ENCODE measurements at places on chromosomes 2 and 18.

DNA sequence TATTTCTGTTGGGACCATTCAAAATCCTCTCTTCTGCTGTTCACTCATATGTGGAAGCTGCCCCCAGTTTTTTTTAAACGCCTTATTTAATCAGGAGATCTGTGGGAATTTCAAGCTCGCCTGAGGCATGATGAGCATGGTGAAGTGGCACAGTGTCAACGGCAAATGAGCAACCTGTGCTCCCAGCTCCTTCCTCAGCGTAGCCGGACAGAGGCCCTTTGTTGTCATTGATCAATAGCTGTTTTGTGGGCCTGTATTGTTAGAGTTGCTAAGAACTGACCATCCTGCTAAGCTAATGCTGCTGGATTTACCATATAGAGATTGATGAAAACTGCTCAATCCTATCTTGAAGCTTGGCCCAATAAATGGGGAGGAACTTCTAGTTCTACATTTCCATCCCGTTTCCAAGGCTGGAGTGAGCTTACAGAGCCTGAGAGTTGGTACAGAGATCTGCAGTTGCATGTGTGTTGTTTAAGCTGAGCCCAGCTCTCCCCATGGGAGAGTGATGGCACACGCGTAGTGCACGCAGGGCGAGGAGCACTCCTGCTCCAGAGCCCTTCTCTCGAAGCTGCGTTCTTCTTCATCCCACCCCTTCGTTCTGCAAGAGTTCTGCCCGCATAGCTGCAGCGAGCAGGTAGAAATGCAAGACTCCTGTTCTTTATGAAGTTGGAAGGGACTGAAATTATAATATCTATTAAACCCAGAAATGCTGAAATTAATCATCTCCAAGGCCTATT lies 108.8 kb downstream of the RTN4 start:
- DNase-seq = no peak

- no peak for DNase-seq
Measured at GRCh38 chr2:239460780-239461179, 60.0 kb upstream of the HDAC4 start.

- peak; percentile 48 for DNase-seq
Measured at GRCh38 chr18:9575558-9575957, 38.8 kb downstream of the PPP4R1 start.

DNA sequence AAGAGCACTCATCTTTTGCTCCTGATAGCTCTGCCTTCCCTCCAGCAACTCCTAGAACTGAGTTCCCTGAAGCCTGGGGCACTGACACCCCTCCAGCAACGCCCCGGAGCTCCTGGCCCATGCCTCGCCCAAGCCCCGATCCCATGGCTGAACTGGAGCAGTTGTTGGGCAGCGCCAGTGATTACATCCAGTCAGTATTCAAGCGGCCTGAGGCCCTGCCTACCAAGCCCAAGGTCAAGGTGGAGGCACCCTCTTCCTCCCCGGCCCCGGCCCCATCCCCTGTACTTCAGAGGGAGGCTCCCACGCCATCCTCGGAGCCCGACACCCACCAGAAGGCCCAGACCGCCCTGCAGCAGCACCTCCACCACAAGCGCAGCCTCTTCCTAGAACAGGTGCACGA lies 62.4 kb downstream of the TET3 start:
- DNase-seq = no peak

DNA sequence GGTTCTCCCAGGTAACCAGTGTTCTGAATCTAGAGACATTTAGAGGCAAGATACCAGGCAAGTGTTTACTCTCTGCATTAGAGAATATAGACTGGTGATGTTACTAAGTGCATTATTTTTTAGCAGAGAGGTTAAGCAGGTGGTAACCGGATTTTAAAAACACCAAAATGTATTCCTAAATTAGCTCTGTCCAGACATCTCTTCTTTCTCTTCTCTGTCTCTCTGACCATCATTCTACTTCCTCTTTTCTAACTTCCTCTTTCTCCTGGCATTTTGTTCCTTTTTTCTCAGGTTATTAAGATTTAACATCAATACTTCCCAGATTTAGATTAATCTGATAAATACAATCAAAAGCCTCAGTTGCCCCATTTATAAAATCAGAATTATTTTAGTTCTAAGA lies 31.7 kb upstream of the DYNC1I2 start:
- DNase-seq = no peak

DNA sequence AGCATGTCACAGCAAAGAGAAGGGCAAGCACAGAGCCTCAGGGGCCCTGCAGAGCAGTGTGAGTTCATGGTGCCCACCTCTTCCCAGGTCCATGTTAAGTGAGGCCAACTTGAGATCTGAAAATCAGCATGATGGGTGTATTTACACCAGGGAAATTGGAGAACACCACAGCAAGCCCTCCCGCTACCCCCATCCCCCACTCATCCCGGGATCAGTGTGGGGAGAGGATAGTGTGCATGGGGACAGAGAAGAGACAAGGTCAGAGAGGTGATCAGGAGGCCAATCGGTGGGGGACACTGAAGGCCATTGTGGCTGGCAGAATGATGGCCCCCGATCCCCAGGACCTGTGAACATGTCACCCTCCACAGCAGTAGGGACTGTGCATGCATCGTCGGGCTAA lies 54.7 kb downstream of the PTGR3 start:
- DNase-seq = no peak

DNA sequence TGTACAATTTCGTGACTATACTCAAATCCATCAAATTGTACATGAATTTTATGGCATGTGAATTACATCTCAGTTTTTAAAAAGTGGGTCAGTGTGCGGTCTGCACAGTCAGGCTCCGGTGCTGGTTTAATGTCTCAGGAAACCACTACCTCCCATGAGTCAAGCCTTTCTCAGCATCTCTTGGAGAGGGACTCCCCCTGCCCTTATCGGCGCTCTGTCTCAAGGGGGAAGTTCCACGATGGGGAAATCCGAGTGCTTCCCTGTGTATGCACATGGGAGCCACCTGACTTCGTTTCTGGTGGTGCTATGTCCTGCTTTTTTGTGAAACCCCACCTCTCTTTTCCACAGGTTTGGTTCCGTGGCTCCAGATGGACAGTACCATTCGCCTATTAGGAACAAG lies 72.5 kb downstream of the ACOXL start:
- no peak for DNase-seq

GRCh38 chr2:203685081-203685621 lies 21.3 kb upstream of the CD28 start:
- DNase-seq = no peak

GRCh38 chr2:238872026-238872425 lies 24.1 kb downstream of the TWIST2 start:
- no peak for DNase-seq

DNA sequence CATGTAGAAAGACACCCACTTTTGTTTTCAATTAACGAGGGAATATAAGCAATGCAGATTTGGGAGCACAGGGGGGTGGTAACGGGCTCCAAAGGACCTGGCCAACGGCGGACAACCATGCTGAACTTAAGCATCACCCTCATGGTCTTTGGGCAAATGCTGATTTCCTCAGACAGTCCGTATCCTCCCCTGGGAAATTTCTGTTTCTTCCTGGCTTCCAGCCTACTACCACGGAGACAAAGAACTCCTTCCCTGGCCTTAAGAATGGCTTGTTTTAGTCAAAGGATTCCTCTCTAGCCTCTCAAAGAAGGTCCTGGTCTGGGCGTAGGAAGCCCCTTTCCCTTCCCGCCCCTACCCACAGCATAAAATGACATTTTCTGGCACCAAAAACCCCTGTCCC lies 34.3 kb downstream of the EN1 start:
- DNase-seq = no peak

GRCh38 chr2:177799531-177799930 lies 273.0 kb downstream of the PDE11A start:
- no peak for DNase-seq

DNA sequence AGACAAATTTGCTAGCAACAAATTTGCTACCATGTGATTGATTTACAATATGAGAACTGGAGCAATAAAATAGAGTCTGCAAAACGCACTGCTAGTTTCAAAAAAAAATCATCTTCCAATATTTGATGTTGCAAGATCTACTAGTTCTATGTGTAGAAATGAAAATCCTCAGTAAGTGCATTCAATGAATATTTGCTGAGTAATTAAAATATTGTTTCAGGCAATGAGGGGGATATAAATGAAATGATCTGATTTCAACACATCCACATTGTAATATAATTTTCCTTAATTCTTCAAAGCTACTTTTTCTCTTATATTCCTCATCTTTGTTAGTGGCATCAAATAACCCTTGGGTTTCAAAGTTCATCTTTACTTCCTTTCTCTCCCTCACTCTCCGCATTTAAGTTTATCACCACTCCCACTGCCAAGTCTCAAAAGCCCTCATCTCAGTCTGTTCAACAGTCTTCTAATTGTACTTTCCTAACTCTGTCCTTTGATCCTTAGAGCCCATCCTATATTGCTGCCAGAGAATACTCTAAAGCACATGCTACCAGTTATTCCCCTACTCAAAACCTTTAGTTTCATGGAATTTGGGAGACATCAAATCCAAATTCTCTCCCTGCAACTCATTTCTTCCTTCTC lies 6.2 kb downstream of the OSGEPL1 start:
- DNase-seq = no peak

DNA sequence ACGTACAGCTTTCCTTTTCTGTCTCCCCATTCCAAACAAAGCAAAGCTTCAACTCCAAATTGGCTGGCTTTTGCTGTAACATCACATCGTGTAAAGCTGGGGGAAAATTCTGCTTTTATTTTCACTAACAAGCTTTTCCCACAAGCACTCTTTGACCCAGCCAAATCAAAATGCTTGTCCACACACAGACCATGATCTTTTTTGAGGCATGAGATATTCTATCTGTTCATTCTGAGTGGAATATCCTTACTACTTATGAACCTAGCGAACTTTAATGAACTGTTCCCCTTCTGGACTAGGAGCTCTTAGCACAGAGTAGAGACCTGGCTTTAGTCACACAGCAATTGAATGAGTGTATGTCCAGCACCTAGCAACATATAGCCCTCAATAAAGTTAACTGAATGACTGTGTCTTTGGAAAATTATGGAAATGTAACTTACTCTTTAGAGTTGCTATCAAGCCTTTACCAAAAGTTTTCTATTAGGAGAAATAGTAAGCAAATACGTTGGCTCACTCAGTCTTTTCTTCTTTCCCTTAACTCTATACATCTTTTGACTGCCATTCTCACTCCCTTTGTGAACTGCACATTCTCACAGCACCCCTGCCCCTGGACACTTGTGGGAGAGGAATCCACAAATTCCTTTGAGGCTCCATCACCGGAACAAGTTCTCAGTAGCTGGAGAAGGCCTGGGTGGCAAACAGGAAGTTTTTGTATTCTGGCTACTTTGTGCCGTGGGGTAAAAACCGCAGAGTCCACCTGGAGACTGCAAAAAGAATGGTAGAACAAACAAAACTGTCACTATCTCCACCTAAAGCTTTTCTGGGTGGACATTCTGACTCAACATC lies 1.3 kb upstream of the UBE2E3 start:
- DNase-seq = no peak

GRCh38 chr2:237998530-237998929 lies 31.7 kb downstream of the UBE2F start:
- DNase-seq = no peak

- DNase-seq = no peak
Measured at GRCh38 chr2:101063352-101064124, 61.4 kb downstream of the RPL31 start.

DNA sequence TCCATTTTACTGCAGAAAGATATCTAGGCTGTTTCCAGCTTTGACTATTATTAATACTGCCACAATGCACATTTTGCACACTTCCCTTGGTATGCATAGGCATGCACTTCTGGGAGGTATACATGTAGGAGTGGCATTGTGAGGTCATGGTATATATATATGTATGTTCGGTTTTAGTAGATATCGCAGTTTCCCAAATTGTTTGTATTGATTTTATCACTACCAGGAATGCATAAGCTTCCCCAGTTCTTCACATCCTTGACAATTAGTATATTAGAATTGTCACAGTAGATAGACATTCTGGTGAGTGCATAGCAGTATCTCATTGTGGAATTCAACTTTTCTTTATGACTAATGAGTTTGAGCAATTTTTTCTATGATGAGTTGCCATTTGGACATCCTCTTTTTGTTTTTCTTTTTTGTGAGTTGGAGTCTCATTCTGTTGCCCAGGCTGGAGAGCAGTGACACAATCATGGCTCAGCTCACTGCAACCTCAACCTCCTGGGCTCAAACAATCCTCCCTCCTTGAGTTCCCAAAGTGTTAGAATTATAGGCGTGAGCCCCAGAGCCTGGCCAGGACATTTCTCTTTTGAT lies 4.2 kb upstream of the GRB14 start:
- DNase-seq = no peak

- no peak for DNase-seq
Measured at GRCh38 chr2:75703589-75704287, 7.0 kb downstream of the GCFC2 start.

- no peak for DNase-seq
Measured at GRCh38 chr2:9782197-9782719, 61.0 kb upstream of the TAF1B start.

DNA sequence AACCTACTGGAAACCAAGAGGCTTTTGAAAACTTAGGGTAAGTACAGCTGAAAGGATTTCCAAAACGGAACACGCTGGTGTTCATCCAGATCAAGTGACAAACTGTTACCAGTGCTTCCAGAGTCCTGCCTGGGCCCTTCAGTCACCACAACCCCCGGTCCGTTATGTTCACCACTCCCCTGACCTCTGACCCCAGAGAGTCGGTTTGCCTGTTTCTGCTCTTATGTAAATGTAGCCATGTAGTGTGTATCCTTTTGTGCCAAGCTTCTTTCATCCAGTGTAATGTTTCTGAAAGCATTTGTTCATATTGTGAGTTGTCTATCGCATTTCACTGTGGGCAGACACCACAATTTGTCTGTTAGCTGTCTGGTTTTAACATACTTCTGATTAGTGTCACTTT lies 217.5 kb downstream of the NCK2 start:
- DNase-seq = no peak

DNA sequence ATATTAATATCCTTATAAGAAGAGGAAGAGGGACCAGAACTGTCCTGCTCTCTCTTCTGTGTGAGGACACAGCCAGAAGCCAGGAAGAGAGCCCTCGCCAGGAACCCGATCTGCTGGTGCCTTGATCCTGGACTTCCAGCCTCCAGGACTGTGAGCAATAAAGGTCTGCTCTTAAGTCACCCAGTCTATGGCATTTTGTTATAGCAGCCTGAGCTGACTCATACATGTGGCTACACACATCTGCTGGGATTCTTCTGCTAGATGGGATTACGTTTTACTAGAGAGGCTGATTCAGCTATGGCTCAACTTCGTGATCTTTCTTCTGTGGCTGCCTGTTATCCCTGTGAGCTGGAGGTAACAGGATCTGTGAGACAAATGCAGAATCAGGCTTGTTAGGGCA lies 29.6 kb downstream of the ARL4C start:
- no peak for DNase-seq

DNA sequence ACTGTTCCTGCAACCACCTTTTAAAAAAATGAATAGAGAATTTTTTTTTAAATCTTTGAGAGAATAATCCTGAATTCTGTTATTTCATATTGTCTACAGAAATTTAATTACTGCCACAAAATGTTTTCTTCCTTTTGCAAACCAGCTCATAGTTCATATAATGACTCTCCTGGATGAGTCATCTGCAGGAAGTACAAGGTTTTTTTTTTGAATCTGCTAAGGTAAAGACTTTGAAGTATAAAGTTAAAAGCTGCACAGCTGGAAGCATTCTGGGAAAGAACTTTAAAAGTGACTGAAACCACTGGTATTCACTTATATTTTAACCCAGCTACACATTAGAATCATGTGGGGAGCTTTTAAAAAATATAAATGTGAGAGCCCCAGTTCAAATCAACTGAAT lies 25.4 kb downstream of the SESTD1 start:
- no peak for DNase-seq

Data from omental fat pad (tissue), 4 donors.